H9 (cell line): ENCODE measurements at places on chromosomes 5 and 9. TPM values are rescaled to one million over a fixed set of nuclear protein-coding genes. Genes with fewer than 3 reads are reported as not detected.

The ARL14EPL gene
- total RNA-seq = not detected in 2 replicates

The SPATA31C1 gene
- 0.15 TPM in 2 replicates for total RNA-seq

The RNF208 gene
- 7.7 and 8.1 TPM in 2 replicates for total RNA-seq

The ADGRD2 gene
- 1.2 and 1.5 TPM in 2 replicates for total RNA-seq

The MARCHF11 gene
- total RNA-seq = 0.31 and 0.37 TPM in 2 replicates

The FCN1 gene
- not detected in 2 replicates for total RNA-seq

The BTNL8 gene
- 0.13 and 0.26 TPM in 2 replicates for total RNA-seq

The FRMPD1 gene
- 0.04 and 0.13 TPM in 2 replicates for total RNA-seq

The PRRT1B gene
- total RNA-seq = 0.72 and 1.0 TPM in 2 replicates

The LHX3 gene
- total RNA-seq = not detected in 2 replicates

The SOHLH1 gene
- total RNA-seq = not detected in 2 replicates

The TBC1D2 gene
- 2.3 and 2.9 TPM in 2 replicates for total RNA-seq

The ROPN1L gene
- 0.37 TPM in 1 of 2 replicates, not detected in the other for total RNA-seq

The TEX48 gene
- total RNA-seq = not detected in 2 replicates

- no peak for DNase-seq
These were observed 10.0 kb upstream of the CRB2 start for GRCh38 chr9:123346026-123346425.

- no peak for DNase-seq
These were observed 589.2 kb downstream of the EBF1 start for GRCh38 chr5:158510479-158510878.

DNA sequence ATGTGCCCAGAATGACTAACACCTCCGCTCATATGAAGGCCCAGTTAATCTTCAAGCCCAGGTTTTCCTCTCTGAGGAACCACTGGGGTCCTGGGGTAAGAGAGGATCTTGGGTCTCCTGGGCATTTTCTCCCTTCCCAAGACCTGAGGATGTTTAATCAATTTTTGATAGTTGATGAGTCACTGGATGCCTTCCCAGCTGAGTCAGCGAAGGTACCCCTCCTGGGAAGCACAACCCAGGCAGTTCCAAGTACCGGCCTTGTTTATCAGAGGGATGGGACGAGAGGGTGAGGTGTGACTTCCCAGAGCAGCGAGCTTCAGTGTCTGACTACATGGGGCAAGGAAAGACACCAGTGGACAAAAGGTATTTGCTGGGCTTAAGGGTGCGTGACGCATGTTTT, 119.6 kb upstream of the IL12B start:
- no peak for DNase-seq

DNA sequence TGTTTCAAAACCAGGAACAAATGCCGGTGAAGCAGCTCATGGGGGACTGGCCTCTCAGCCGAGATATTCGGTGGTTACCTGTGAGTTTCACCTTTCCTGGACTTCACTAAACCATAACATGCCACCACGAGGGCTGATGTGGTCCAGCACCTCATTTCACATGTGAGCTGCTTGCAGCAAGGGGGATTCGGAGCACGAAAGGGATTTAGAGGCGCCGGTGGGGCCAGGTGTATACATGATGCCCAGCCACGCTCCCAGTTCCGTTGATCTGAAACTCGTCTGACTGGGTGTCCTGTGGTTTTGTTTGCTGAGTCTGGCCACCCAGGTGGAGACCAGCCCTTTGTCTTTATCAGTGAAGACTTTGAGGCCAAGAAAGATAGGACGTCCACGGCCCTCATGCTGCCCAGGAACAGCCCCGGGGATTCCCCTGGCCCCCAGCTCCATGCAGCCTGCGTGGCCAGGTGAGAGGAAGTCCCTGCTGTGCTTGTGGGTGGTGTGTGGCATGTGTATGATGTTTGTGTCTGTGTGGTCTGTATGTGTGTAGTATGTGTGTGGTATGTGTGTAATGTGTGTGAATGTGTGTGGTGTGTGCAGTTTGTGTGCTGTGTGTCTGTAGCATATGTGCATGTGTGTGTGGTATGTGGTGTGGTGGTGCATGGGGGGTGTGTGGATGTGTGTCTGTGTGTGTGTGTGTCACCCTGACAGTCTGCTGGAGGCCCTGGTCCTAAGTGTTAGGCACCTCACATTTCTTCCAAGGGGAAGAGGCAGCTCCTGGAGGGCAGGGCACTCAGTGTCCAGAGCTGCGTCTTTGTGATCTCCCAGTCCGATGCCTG, 23.4 kb downstream of the PHF2 start:
- DNase-seq = peak; percentile 37

- DNase-seq = peak; percentile 28
These were observed 595.0 kb downstream of the CDH12 start for GRCh38 chr5:22258139-22258538.

DNA sequence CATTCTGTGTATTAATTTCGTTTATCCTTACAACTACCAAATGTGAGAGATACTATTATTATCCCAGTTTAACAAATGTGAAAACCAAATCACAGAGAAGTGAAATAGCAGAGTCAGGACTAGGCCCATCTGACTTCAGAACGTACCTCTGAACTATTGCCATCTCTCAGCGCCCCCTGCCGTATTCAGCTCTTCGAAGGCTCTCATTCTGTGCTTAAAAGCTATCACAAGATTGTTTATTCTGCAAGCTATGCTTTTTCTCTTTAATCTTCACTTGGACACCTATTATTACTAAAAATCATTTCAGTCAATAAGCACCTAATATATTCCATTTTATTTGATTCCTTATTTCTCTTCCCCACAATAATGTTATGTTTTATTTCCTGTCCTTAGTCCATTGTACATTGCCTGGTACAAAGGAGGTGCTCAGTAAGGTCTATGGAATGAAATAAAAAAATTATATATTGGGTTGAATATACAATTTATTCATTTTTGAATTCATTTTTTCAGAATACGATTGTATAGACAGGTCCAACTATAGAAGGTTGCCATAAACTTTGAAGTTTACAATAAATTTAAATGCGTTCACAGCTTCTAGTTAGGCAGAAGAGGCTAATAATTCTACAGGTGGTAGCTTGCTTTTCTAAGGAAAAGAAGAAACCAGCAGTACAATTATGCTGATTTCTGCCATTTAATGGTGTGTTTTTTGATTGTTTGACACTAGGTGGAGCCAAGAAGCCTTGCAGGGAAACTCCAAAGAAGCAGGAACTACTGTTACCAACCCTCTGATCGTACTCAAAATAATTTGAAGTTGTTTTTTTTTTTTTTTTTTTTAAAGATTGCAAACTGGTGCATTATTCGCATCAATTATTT, 202.2 kb upstream of the DMRTA1 start:
- DNase-seq = peak; percentile 55

GRCh38 chr5:142263346-142263745, 61.5 kb downstream of the SPRY4 start:
- no peak for DNase-seq

DNA sequence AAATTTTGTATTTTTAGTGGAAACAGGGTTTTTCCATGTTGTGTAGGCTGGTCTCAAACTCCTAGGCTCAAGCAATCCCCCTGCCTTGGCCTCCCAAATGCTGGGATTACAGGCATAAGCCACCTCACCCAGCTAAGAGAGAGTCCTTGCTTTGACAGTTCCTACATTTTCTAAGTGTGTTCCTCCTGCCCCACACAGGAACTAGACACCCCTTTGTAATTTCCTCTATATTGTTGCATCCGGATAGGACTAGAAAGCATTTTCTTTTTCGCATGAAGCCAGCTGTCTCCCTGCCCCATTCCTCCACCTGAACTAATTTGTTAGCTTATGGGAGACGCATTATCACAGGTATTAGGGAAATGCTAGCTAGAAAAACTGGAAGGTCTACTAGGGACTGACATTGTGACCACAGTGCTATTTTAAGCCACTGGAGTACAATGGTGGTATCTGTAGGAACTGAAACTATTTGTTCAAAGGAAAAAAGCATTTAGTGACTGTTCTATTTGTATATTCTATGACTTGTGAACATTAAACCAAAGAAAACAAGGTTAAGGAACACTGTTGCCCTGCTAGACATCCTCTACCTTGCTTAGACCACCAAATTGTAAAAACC, 214.1 kb downstream of the SMARCA2 start:
- no peak for DNase-seq

DNA sequence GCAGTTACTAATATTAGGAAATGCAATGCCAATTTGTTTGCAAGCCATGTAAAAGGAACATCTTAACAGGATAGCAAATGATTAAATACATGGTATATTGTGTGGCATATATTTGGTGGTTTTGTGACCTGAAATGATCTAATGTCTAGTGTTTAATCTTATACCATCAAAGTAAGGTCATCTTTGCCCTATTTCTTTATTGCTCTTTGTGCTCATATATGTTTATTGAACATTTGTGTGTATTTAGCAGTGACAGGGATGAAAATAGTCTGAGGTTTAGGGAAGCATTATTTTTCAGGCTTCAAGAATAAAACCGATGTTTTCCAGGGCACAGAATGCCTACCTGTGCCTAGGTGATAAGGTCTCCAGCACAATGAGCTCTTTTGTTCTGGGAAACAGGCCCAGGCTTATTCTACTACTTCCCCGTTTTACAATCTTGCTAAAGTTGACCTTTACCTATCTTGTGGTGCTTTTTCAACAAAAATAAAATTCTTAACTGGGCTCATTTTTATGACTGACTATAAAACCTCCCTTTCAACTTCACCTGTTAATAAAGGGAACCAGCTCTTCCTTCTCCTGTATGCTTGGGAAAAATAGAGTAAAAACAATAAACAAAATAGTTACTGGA, 105.6 kb upstream of the ANKH start:
- no peak for DNase-seq

DNA sequence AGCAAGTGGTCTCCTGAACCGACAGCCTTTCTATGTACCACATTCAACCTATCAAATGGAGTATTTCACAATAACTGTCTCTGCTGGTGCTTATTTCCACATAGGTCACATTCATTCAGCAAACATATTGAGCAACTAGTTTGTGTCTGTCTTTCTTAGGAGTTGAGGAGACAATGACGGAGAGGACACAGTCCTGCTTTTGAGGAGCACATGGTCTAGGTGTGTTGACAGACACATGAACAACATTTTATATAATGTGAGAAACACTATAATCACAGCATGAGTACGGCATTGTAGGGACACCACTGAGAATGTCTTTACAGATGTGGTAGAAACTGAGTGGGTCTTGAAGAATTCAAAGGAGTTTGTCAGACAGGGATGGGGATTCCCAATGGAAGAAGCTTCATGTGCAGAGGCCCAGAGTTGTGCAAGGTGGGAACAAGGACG, 28.5 kb downstream of the NFIL3 start:
- no peak for DNase-seq

- DNase-seq = no peak
These were observed 104.9 kb downstream of the ARL15 start for GRCh38 chr5:54205453-54205852.

- DNase-seq = peak; percentile 54
These were observed 7.4 kb downstream of the ZER1 start for GRCh38 chr9:128764361-128764760.

- DNase-seq = no peak
These were observed 12.2 kb downstream of the CD74 start for GRCh38 chr5:150400316-150401075.

DNA sequence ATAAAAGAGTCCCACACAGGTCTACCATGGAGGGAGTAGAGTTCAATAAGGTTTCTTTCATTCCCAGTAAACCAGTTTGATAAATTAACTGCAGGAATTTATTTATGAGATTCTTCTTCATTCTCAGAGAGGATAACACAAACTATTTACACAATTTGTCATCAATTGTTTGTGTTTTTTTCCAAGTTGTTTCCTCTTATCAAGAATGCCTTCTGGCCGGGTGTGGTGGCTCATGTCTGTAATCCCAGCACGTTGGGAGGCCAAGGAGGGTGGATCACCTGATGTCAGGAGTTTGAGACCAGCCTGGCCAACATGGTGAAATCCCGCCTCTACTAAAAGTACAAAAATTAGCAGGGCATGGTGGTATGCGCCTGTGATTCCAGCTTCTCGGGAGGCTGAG, 216.7 kb downstream of the MLLT3 start:
- DNase-seq = no peak

DNA sequence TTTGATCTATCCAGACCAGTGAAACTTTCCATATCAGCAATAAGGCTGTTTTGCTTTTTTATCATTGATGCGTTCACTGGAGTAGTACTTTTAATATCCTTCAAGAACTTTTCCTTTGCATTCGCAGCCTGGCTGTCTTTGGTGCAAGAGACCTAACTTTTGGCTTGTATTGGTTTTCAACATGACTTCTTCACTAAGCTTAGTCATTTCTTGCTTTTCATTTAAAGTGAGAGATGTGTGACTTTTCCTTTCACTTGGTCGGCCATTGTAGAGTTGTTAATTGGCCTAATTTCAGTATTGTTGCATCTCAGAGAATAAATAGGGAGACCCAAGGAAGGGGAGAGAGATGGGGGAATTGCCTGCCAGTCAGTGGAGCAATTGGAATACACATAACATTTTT, 26.4 kb upstream of the CMYA5 start:
- DNase-seq = no peak

DNA sequence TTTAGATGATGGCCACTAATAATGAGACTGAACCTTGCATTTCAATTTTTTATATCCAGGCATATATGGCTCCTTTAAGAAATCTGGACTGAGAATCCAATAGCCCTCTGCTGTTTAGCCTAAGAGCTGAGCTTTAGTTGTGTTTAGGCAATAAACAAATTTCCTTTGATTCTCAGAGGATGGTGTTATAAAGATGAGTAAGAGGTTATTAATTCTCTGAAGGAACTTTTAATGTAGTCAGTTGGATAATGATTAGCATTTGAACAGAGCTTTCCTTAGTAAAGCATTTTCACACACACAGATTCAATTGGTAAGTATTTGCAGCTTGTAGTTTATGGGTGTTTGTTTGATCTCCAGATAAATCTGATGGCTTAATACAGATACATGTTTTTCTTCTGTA, 149.6 kb downstream of the PRR16 start:
- DNase-seq = no peak

DNA sequence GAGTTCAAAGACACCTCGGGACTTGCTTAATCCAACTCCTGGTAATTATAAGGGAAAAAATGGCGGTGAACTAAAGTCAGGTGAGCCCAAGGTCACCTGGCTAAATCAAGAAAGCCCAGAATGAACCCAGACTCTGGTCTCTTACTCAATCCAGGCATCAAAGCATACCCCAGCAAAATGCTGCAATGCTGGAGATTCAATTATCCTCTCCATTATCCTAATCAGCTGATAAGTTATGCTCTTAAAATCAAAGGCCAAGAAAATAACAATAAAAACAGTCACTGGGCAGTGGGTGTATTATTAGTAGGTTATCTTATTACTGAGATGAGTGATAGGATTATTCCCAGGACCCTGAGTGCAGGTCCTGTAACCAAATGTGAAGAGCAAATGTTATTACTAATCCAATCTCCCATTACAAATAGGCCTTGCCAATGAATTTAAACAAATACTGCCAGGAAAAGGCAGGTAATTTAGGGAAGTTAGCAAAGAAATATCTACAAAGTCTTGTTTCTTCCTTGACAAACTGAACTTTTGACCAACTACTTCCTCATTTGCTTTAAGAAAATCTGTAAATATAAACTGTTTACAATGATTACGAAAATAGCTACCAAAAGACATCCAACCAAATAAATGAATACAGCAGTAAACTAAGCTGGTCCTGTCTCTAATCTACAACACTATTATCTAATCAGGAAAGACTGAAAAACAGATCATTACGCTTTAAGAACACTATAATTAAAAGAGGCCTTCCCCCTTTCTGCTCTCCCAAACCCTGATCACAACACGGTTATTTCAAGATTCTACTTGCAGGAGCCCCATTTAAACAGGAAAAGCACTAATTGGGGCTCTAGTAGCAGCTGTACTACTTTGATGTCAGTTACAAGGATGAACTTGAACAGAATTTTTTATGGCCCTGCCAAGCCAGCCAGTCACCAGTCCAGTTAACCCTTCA, 103.2 kb downstream of the MED27 start:
- no peak for DNase-seq
